ENCODE measurements at places on chromosomes 7 and 10. TPM values are rescaled to one million over a fixed set of nuclear protein-coding genes. Genes with fewer than 3 reads are reported as not detected.

The PIP gene
- total RNA-seq, result not detected

The MYL7 gene
- not detected for total RNA-seq

- DNase-seq, result peak; percentile 71
Measured at GRCh38 chr7:8418629-8419245, 14.7 kb upstream of the NXPH1 start.

DNA sequence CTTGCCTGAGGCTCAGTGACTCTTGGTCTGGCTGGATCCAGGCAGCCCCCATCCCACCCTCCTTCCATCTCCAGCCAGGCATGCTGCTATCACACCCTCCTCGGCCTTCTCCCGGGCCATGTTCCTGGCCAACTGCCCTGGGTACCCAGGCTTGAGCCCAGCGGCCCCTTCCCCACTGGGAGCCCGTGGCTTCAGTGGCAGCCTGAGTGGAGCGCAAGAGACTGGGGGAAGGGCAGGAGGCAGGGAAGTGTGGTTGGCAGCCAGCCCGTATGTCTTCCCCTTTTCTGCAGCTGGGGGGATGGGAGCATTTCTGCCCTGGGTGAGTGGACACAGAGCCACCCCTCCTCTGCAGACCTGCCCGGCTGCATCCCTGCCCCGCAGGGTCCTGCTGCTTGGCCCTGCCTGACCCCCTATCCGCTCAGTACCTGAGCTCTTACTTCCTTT is 148.5 kb downstream of the ARHGAP22 start:
- no peak for DNase-seq

The SMKR1 gene
- 2.5 TPM for total RNA-seq

The C10orf95 gene
- 0.27 TPM for total RNA-seq

The HGF gene
- 0.05 TPM for total RNA-seq

GRCh38 chr7:88155756-88156155 is 64.1 kb downstream of the SRI start:
- no peak for DNase-seq

DNA sequence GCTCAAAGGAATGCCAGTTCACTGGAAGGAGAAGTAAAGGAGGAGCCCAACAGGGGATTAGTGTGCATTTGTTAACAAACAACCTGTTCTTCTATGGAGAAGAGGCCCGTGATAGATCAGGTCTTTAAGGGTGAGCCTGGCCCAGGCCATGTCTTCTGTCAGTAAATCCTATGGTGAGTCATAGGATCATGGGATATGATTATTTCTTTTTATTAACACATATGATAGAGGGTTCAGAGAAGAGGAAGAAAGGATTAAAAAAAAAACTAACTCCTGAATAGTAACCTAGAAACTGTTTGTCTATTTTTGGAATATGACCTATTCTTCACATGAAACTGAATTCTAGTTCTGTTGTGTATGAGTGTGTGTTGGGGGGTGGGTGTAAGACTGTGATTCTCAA is 70.4 kb downstream of the GPR158 start:
- DNase-seq, result no peak

DNA sequence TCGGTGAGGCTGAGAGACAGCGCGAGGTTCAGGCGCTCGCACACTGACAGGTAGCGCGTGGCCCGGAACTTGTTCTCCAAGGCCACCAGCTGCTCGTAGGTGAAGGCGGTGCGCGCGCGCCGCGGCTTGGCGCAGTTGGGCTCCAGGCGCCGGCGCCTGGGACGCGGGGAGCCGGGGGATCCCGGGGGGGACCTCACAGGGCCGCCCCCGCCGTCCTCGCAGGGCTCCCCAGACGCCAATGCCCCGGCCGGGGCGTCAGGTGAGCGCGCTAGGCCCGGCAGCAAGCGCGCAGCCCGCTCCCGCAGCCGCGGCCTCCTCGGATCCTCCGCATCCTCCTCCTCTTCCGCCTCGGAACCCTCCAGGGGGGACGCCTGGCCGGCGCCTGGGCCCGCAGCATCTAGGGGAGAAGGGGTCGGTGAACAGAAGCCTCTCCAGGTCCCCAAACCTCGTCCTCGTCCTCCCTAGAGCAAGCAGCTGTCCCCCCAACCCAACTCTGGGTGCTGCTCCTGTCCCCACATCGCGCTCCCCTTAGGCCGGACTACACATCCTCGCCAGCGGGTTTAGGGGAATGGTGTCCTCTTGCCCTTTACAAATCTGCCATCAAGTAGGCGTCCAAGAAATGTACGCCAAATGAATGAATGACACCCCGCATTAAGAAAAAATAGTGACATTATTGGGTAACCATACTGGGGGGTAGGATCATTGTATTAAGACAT is 1.9 kb downstream of the NKX1-2 start:
- DNase-seq, result no peak

GRCh38 chr10:116521424-116522290 is 24.1 kb upstream of the PNLIP start:
- DNase-seq, result peak; percentile 47

- no peak for DNase-seq
Measured at GRCh38 chr7:5703572-5704533, 77.6 kb downstream of the RNF216 start.

GRCh38 chr10:97714401-97715258 is 1.1 kb downstream of the MARVELD1 start:
- DNase-seq, result peak; percentile 45

DNA sequence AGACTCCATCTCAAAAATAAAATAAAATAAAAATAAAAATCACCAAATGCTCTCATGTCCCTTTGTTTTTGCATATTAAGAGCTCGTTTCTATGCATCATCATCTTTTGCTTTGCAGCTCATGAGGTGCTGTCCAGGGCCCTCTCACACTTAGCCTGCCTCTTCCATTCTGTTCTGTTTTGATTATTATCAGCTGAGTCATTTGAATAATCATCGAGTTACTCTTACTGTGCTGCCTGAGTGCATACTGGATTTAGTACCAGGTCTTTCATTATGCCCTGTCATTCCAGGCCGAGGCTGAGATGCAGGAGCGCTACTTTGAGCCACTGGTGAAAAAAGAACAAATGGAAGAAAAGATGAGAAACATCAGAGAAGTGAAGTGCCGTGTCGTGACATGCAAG is 33.0 kb downstream of the UCMA start:
- no peak for DNase-seq

The AMPH gene
- total RNA-seq, result 32.4 TPM

The SLC39A12 gene
- total RNA-seq, result not detected

DNA sequence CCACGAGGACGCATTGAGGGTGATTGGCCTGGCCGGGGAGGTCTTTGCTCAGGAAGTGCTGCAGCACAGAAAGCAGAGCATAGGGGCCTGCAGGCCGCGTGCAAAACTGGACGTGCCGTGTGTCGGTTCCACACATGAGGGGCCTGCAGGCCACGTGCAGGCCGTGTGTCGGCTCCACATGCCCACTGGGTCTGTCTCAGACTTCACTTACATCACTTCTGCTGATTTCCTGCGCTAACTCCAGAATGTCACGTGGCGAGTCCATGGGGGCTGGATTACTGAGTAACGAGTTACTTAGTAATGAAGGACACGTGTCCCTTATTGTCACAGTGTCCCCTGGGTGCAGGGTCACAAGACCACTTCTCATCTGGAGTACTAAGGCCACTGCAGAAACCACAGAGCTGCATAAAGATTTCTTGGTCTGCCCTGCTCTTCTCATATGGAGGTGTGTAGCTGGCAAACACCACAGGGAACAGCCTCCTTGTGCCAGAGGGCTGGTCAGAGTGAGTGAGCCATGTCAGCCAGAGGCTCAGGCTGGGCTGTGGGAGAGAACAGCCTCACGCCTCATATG is 60.8 kb downstream of the GDI2 start:
- DNase-seq, result no peak

The PPP1R17 gene
- total RNA-seq, result 1.2 TPM

- DNase-seq, result no peak
Measured at GRCh38 chr10:126867567-126868365, 37.5 kb upstream of the DOCK1 start.

GRCh38 chr7:67788669-67789068 is 792.0 kb downstream of the TYW1 start:
- DNase-seq, result peak; percentile 5

The CLDN3 gene
- total RNA-seq, result not detected

GRCh38 chr7:100887516-100888290 is 1.8 kb downstream of the UFSP1 start:
- DNase-seq, result no peak

- no peak for DNase-seq
Measured at GRCh38 chr7:50397320-50397970, 52.7 kb downstream of the FIGNL1 start.

The COL26A1 gene
- total RNA-seq, result 39.2 TPM

DNA sequence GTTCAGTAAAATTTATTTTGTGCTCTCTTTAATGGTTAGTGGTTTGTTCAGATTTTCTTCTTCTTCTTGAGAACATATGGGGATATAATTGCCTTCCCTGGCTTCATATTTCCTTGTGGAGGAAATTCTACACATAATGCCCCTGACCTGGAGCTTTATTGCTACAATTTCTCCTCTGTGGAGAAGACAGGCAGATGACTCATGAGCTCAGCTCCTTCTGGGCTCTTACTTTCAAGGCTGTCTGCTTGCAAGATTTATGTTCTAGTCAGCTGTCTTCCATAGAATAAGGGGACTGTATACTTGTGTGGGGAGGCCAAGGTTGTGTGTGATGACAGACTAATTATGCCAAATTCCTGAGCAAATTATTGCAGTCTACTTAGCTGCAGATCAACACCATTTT is 1.6 kb downstream of the LRRD1 start:
- no peak for DNase-seq

GRCh38 chr10:96417441-96417840 is 58.6 kb upstream of the OPALIN start:
- no peak for DNase-seq

- peak; percentile 48 for DNase-seq
Measured at GRCh38 chr7:31051598-31052486, at the start of gene ADCYAP1R1. ADCYAP1R1 (plus strand) TSS chr7:31052308; CDS start chr7:31063265, 10,957 bp downstream.

- DNase-seq, result no peak
Measured at GRCh38 chr10:10392511-10392910, 625.2 kb upstream of the CELF2 start.

DNA sequence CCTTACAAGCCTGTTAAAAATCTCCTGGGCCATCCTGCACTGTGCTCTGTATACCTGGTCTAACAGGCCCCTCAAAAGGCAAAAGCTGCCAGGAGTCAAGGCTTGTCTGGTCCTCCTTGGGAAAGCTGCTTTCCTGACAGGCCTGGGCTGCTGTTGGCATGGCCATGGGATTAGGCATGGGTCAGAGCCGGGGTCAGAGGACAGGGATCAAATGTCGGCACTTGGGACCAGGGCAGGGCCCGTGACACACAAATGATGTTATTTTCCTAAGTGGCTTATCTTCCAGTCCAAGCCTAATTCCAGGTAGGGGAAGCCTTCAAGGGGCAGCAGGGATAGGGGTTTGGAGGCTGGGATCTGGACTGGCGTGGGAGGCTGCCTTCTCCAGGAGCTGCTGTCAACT is 191.5 kb upstream of the GPR26 start:
- no peak for DNase-seq

GRCh38 chr10:127115100-127115499 is 81.3 kb downstream of the INSYN2A start:
- DNase-seq, result no peak

- no peak for DNase-seq
Measured at GRCh38 chr10:30694518-30695228, 65.1 kb upstream of the LYZL2 start.

The GNAI1 gene
- 26.7 TPM for total RNA-seq

DNA sequence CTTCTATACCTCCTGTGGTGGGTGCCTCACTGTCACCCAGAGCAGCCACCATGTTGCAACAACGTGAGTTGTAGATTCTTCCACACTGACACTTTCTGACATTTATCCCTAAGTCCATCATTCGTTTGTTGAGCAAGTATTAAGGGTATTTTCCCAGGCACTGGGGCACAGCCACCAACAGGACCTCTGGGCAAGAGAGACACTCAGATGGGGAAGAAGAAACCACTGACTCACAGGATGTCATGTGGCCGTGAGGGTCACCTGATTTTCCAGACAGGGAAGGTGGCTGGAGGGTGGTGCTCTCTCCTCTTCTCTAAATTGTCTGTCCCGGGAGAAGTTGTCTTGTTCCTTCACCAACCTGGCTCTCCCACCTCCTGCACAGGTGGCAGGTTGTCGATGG is 51.7 kb upstream of the PPIF start:
- no peak for DNase-seq

DNA sequence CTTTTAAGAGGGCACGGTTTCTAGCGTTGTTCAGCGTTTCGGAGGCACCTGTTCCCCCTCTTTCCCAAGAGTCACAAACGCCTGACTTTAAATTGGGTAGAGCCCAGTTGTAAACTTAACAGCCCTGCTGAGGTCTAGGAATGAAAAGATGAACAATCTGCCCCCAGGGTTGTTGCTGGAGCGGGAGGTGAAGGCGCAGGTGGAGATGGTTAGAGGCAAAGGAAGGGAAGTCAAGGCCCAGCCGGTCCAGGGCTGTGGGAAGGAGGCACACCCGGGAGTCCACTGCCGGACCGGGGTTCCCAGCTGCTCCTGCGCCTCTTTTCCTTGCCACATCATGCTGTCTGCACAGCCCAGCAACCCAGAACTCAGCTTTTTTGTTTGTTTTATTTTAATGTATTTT is 770 bp downstream of the PRXL2A start:
- no peak for DNase-seq

The MPP7 gene
- total RNA-seq, result 2.3 TPM

The GRM3 gene
- 3.4 TPM for total RNA-seq

The MAT1A gene
- total RNA-seq, result 0.11 TPM

- DNase-seq, result no peak
Measured at GRCh38 chr10:103681617-103682399, 173.6 kb downstream of the SH3PXD2A start.

The SCRN1 gene
- total RNA-seq, result 79.4 TPM

GRCh38 chr7:90411510-90411909 is 8.2 kb downstream of the CLDN12 start:
- DNase-seq, result no peak

DNA sequence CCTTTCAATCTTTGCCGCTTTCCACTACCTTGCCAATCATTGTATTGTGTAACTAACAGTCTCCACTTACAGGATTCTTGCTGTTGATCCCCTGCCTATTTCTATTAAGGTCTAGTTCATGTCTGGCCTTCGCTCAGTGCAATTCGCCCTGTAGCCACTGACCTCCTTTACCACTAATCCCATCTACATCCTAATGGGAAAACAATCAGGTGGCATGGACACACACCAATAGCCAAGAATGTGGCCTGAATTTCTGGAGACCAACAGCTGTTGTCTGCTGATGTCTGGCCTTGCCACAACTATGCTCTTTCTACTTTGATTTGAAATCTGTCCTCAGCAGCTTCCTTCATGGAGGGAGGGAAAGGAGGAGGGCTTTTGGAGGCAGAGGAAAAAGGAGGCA is 546.2 kb downstream of the SORCS3 start:
- DNase-seq, result no peak
